ENCODE measurements at places on chromosomes 13 and 19. TPM values are rescaled to one million over a fixed set of nuclear protein-coding genes. Genes with fewer than 3 reads are reported as not detected.

Gene CCDC70
- total RNA-seq: not detected

Gene PSG6
- 0.23 TPM for total RNA-seq

DNA sequence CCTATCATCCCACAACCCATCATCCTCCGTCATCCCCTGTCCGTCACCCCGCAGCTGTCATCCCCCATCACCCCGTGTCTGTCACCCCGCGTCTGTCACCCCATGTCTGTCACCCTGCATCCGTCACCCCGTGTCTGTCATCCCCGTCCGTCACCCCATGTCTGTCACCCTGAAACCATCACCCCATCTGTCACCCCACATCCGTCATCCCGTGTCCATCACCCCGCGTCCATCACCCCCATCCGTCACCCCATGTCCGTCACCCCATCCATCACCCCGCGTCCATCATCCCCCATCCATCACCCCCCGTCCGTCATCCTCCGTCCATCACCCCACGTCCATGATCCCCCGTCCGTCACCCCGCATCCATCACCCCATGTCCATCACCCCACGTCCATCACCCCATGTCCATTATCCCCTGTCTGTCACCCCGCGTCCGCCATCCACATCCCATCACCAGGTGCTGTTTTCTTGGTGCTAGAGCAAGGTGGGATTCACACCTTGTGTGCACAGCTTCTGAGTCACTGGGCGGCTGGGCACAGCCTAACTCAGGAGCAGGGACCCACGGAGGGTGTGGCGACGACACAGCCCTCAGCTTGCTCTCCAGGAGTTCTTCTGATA, 24.2 kb downstream of the RASA3 start:
- no peak for DNase-seq

GRCh38 chr19:12786141-12786870, 5.0 kb upstream of the JUNB start:
- DNase-seq: no peak

Gene CCNA1
- total RNA-seq: 0.91 TPM

Gene ZNF112
- total RNA-seq: 4.4 TPM

- no peak for DNase-seq
Observed at GRCh38 chr13:56187331-56187730, 953.4 kb upstream of the PRR20A start.

DNA sequence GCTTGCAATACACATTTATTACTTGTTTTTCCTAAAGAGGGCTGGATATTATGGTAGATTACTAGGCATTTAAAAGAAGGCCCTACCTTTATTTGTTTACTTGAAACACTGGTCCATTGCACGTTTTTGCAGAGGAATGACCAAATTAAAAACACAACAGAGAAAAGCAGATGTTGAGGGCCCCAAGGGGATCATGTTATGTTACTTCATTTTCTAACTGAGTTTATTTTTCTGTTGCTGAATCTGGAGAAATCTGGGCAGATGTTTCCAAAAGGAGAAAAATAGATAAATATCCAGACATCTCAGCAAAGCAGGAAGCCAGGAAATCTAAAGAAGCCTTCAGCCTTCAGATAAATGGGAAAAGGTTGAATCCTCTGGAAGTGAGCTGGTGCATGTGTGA, 353.0 kb downstream of the NDFIP2 start:
- DNase-seq: no peak

DNA sequence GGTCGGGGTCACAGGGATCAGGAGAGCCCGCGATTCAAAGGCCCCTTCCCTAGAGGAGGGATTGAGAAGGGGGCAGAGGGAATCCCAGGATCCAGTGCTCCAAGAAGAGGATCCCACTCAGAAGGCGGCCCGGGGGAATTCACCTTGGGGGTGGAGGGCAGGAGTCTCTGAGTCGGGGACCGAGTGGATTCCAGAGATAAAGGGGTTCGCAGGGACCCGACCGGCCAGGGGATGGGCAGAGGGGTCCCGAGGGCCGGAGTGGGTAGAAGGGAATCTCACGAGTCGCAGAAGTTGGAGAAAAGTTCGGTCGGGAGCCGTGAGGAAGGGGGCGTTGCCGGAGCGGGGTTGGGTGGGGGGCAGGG, 261 bp downstream of the PRKD2 start:
- no peak for DNase-seq

GRCh38 chr19:7993560-7993959, 11.9 kb downstream of the ELAVL1 start:
- no peak for DNase-seq

All from astrocyte (in vitro differentiated cells and primary cell).